ENCODE measurements at places on chromosomes 13 and 19. TPM values are rescaled to one million over a fixed set of nuclear protein-coding genes. Genes with fewer than 3 reads are reported as not detected.

- no peak for DNase-seq
Observed at GRCh38 chr13:28077231-28077630, 23.1 kb downstream of the FLT3 start.

The GSX1 gene
- not detected for total RNA-seq

The MIPEP gene
- 48.9 TPM for total RNA-seq

- no peak for DNase-seq
Observed at GRCh38 chr19:47786566-47786965, 8.1 kb downstream of the SELENOW start.

DNA sequence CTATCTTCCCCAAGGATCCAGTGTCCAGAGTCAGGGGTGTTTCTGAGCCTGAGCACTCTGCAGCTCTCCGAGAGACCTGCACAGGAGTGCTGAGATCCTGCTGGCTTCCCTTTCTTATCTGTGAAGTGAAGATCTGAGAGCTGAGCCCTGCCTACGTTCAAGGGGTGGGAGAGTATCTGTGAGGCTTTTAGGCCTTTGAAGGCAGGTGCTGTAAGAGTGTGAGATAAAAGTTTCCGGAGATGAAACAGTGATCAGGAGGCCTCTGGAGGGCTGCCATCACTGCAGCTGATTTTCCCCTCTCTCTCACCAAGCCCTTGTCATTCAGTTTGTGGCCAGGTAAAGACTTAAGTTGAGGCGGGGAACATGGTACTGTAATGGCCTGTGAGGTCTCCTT, 83.1 kb downstream of the AKAP11 start:
- no peak for DNase-seq

GRCh38 chr19:17575871-17576757, 20.7 kb downstream of the COLGALT1 start:
- DNase-seq: no peak

Measured in left ventricle myocardium superior (tissue), 1 donor.